ENCODE measurements at places on chromosomes 13 and 19.

DNA sequence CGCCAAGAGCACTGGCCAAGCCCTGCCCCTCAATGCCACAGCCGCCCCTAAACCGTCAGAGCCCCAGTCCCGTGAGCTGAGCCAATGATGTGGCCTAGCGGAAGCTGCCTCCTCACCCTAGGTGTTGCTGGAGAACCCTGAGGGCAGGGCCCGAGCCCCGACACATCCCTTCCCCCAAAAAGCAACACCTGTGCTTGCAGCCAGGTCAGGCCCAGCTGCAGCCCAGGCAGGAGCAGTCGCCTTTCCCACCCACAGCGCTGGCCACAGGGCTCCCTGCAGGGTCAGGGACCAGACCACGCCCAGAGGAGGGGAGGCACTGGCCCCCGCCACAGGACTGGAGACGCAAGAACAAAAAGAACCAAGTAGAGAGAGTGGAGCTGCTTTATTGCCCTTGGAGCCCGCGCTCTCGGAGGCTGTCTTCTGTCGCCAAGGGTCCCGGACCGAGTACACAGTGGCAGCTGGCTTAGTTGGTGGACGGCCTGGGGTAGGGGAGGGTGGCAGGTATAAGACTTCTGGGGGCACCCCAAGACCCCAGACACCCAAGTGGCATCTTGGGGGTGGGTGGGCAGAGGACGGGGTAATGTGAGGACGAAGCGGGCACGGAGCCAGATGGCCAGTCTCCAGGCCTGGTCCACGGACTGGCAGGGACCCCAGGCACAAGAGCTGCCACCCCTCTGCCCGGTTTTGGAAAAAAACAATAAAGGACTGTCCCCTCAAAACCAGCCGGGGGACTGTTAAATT lies 3.3 kb downstream of the P2RY11 start:
- DNase-seq: no peak

GRCh38 chr19:33219261-33219815 lies 6.3 kb downstream of the SLC7A10 start:
- no peak for DNase-seq

GRCh38 chr19:50331221-50331993 lies 2.2 kb upstream of the KCNC3 start:
- DNase-seq: no peak

- DNase-seq: no peak
Observed at GRCh38 chr13:86710896-86711295, 911.7 kb upstream of the SLITRK6 start.

DNA sequence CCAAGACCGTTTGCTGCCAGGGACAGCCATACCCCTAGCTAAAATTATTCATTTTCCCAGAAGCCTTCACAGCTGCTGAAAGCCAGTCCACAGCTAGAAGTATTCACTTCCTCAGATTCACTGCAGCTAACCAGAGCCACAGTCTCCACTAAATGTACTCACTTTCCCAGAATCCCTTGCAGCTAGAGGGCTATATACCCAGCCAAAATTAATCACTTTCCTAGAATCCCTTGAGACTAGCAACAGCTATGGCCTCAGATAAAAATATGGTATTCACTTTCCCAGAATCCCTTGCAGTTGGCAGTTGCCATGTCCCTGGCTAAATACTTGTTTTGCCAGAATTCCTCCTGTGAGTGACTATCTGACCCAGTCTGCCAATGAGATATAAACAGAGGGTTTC lies 13.8 kb upstream of the MEIS3 start:
- DNase-seq: no peak

DNA sequence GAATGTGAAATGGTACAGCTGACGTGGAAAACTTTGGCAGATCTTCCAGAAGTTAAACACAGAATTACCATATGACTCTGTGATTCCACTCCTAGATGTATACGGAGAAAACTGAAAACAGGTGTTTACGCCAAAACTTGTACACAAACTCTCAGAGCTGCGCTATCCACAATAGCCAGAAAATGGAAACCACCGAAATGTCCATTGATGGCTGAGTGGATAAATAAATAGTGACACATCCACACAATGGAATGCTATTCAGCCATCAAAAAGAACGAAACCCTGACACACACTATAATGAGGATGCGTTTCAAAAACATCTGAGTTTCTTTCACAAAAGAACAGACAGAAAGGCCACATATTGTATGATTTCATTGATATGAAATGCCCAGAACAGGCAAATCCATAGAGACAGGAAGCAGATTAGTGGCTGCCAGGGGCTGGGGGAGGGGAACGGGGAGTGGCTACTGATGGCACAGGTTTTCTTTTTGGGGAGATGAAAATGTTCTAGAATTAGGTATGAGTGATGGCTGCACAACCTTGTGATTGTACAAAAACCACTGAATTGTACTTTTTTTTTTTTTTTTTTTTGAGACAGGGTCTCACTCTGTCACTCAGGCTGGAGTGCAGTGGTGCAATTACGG lies 33.0 kb downstream of the IL12RB1 start:
- no peak for DNase-seq

- peak; percentile 59 for DNase-seq
Observed at GRCh38 chr13:28564030-28564429, 69.1 kb upstream of the FLT1 start.

- DNase-seq: no peak
Observed at GRCh38 chr13:33409673-33410510, 124.3 kb upstream of the STARD13 start.

- no peak for DNase-seq
Observed at GRCh38 chr19:48681127-48681470, 8.3 kb upstream of the NTN5 start.

GRCh38 chr19:13408889-13409518 lies 97.3 kb downstream of the CACNA1A start:
- DNase-seq: no peak

- no peak for DNase-seq
Observed at GRCh38 chr19:33859016-33859415, 62.3 kb downstream of the KCTD15 start.

GRCh38 chr13:30179597-30180276 lies 127.6 kb downstream of the KATNAL1 start:
- DNase-seq: no peak

DNA sequence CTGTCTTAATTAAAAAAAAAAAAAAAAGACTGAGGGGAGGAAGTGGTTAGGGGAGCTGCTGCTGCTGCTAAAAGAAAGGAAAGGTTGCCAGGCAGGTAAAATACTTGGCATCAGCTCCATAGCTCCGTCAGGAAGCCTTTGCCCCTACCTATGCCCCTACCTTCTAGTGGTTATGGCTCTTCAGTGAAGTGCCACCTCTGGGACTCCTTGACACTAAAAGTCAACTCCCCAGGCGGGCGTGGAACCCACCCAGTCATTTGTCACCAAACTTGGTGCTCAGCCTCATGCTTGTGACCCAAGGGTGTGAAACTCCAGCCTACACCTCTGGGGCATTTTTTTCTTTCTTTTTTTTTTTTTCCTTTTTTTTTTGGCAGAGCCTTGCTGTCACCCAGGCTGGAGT lies 4.9 kb upstream of the NECTIN2 start:
- DNase-seq: peak; percentile 44

DNA sequence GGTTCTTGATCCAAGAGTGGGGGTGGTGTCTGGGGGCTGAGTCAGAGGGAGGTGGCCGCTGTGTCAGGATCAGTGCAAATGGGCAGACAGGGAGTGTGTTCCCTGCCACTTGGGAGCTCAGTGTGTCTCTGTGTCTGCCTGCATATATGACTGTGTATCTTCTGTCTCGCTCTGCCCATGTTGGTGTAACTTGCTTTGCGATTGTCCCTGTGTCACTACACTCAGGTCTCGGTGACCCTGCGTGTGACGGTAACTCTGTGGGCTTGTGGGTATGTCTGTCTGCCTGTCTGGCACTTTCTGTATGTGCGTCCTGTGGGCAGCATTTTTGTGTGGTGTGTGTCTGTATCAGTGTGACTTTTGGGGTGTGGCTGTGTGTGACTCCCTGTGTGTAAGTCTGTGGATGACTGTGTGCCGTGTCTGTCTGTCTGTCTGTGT lies 8.2 kb upstream of the ERFL start:
- no peak for DNase-seq

- no peak for DNase-seq
Observed at GRCh38 chr19:31220540-31220939, 128.7 kb downstream of the TSHZ3 start.

DNA sequence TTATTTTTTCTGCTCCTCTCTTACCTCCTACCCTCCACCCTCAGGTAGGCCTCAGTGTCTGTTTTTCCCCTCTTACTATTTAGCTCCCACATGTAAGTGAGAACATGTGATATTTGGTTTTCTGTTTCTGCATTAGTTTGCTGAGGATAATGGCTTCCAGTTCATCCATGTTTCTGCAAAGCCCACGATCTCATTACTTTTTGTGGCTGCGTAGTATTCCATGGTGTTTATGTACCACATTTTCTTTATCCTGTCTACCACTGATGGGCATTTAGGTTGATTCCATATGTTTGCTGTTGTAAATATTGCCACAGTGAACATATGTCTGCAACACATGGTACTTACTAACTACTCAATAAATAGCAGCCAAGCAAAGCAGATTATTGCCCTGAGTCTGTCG lies 56.8 kb downstream of the DNAJC15 start:
- DNase-seq: no peak

DNA sequence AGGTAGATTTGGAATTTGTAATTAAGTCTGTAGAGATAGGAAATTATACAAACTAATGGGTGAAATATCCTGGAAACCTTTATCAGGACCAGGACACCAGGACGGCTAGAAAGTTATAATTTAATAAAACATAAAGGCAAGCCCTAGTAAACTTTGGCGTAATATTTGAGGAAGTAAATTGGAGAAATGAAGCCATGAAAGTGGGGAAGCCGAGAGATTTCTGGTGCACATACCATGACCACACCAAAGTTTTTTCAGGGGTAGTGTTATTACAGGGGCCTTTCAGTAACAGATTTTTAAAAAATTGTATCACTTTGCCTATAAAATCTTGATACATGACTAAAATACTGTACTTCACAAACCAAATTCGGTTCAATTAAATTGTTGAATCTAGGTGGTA lies 54.7 kb upstream of the URAD start:
- DNase-seq: no peak

DNA sequence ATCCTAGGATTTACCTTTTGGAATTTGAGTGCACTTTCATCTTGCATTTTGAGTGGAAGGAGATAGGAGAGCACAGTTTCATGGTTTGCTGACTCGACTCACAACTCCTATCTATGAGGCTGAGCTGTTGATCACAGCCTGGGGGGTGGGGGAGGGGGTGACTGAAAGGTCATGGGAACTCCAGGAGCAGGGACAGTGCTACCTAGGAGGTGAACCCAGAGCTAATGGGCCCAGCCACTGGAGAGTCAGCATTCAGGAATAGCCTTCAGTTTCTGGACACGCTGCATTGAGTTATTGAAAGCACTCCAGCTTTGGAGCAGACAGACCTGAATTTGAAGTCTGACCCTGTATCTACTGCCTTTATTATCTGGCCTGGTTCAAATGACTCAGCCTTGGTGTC lies 339.9 kb downstream of the SLC7A1 start:
- DNase-seq: no peak

DNA sequence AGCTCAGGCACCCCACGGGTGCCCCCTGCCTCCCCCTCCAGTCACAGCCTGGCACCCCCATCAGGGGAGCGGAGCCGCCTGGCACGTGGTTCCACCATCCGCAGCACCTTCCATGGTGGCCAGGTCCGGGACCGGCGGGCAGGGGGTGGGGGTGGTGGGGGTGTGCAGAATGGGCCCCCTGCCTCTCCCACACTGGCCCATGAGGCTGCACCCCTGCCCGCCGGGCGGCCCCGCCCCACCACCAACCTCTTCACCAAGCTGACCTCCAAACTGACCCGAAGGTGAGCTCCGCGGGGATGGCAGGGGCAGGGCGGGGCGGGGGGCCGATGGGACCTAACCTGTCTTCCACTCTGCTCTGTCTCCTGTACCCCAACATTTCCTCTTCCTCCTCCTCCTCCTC lies 25.0 kb downstream of the CKM start:
- no peak for DNase-seq

- no peak for DNase-seq
Observed at GRCh38 chr13:48426052-48426451, 13.1 kb upstream of the LPAR6 start.

- no peak for DNase-seq
Observed at GRCh38 chr13:29471551-29471950, 123.9 kb downstream of the SLC7A1 start.

DNA sequence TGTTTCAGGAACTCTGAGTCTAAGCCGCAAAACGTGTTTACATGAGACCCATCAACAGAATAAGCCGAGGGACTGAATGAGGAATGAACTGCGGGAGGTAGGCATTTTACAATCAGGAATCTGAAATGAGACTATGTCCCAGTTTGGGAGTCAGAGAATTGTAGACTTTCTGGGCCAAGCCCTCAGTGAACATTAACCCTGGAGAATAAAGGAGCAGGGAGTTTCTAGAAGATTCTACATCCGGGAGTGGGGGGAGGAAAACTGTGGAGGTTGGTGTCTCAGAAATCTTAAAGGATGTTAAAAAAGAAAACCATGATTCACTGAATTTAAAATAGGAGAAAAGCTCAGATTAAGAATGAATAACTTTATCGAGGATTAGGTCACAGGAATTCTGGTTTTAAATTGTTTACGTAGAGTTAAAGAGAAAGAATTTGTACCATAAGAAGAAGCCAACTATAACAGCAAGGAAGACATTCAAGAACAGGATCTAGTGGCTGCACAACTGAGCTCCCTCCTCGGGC lies 18.5 kb downstream of the RFX2 start:
- DNase-seq: no peak

- DNase-seq: peak; percentile 55
Observed at GRCh38 chr19:15091918-15092753, 10.1 kb downstream of the OR1I1 start.

DNA sequence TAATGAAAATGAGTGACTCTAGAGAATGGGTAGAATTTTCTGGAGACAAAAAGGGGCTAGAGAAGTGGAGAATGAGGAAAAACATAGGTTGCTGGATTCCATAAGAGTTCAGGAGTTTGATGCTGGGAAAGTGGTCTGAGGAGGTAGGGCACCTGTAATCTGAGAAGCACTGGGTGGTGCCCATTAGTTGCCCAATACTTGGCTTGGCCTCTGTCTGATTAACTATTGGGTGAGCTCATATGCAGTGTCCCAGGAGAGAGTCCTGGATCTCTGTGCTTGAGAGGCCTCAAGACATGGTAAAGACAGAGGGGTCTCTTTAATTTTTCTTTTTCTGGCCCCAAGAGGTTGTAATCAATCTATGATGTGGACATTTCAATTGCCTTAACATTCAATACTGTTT lies 390.1 kb downstream of the TDRD3 start:
- no peak for DNase-seq

- DNase-seq: no peak
Observed at GRCh38 chr13:46131705-46132104, 26.9 kb upstream of the CPB2 start.
